ENCODE measurements at places on chromosomes 5 and 9.

GRCh38 chr9:129340427-129341170 is 162.5 kb upstream of the IER5L start:
- DNase-seq: no peak

DNA sequence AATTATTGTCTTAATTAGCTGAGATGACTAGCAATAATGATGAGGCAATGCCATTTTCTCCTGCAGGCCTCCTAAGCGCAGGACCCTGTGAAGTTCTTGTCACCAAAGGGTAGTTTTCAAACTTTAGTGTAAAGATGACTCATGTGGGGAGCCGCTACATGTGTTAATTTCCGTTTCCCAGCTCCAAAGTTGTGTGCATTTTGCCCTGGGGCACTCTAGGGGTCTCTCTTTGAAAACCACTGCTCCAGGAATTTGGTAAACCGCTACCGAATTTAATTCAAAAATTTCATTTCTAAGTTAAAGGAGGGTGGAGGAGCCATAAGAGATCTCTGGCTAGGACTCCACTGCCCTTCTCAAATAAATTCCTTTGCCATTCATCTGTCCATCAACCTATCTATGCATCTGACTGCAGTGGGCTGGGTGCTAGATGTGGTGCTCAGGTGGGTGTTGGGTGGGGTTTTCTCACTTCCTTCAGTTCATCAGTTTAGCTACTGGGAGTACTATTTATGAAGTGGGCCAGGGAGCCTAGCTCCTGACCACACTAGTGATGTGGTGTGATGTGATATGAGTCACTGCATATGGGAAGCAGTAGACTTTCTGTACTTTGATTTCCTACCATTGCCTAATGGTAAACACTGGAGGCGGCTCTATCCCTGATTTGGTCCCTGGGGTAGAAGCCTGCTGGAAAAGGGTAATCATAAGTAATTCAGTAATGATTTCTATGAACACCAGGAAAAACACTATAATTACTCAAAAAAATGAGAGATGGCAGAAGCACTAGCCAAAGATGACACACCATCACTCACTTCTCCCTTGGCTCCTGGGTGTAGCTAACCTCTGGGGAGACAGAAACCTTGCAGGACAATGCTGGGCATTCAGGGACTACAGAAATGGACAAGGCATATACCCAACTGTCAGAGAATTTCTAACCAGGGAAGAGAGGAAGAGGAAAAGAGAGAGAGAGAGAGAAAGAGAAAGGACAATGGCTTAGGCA is 4.0 kb upstream of the ZSWIM6 start:
- no peak for DNase-seq

GRCh38 chr5:37090123-37090726 is 159.0 kb downstream of the CPLANE1 start:
- no peak for DNase-seq

- DNase-seq: no peak
Observed at GRCh38 chr9:128093011-128093410, 25.0 kb downstream of the SLC25A25 start.

GRCh38 chr5:101677961-101678360 is 618.1 kb downstream of the SLCO4C1 start:
- no peak for DNase-seq

DNA sequence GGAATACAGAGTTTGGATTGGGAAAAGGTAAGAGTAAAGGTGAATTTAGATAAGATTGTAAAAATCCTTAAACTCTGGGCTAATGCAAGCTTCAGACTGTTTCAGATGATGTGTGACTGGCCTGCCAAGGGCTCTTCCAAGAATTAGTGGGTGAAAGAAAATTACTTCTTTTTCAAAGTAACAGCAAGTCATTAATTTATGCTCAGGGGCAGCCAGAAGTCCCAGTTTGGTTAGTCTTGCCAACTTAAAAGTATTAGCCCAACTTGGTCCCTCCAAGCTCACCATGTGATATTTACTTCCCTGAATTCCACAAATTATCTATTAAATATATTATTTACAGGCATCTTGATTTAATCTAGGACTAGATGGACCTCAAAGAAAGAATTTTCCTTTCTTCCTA is 947.8 kb downstream of the NR2F1-AS1 start:
- no peak for DNase-seq

DNA sequence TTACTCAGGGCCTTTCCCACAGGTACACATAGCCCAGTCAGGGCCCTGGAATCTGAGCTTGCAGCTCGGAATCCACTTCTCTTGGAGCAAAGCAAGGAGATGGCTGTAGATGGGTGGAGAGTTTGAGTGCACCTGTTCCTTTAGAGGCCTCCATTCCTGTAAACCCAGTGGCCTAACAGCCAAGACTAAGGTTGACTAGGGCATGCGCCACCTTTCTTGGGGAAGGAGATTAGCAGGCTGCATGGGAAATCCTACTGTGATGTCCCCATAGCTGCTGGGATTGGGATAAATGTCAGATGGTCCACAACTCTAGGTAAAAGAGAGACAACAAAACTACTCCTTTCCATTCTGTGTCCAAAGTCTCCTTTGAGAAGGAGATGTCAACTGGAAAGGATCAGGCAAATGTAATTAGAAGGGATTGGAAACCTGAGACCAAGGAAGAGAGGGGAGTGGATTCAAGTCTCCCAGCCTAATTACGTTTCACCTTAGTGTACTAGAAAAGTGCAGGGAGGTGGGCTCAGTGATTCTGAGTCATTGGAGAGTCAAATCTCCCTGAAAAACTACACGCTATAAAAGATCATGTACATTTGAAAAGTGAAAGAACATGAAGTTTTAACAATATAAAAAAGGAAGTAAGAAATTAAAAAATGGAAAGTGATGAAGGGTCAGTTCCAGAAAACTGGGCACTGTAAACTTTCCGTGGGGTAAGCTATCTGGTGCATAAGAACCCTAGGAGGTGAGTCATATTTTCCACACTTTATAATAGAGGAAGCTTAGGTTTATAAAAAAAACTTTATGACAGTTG is 104.2 kb downstream of the SEC61B start:
- DNase-seq: no peak

DNA sequence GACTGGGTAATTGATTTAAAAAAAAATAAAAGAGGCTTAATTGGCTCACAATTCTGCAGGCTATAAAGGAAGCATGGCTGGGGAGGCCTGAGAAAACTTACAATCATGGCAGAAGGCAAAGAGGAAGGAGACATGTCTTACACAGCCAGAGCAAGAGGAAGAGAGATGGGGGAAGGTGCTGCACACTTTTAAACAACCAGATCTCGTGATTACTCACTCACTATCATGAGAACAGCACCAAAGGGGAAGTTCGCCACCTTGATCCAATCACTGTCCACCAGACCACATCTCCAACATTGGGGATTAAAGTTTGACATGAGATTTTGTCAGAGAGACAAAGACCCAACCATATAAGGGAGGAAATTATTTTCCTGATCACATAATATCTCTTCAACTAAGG is 138.8 kb upstream of the NR4A3 start:
- peak; percentile 28 for DNase-seq

DNA sequence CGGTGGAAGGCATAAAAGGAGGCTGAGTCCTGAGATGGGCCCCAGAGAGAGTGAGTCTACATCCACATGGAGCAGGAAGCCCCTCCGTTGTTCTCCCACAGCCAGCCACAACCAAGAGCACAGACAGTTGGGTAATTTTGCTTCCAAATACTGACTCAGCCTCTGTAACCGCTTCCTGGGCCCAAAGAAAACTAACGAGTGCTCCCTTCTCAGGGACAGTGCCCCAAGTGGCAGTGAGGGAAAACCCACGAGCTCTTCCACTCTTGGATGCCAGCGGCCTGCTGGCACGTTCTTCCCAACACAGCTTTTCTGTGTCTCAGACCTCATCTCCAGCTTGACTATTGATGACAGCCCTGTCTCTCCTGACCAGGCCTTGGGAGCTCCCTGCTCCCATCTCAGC is 207.6 kb downstream of the FSTL4 start:
- DNase-seq: no peak

- DNase-seq: no peak
Observed at GRCh38 chr9:98852961-98853360, 45.5 kb downstream of the GALNT12 start.

GRCh38 chr5:148827723-148828122 is 1.3 kb downstream of the ADRB2 start:
- DNase-seq: no peak

DNA sequence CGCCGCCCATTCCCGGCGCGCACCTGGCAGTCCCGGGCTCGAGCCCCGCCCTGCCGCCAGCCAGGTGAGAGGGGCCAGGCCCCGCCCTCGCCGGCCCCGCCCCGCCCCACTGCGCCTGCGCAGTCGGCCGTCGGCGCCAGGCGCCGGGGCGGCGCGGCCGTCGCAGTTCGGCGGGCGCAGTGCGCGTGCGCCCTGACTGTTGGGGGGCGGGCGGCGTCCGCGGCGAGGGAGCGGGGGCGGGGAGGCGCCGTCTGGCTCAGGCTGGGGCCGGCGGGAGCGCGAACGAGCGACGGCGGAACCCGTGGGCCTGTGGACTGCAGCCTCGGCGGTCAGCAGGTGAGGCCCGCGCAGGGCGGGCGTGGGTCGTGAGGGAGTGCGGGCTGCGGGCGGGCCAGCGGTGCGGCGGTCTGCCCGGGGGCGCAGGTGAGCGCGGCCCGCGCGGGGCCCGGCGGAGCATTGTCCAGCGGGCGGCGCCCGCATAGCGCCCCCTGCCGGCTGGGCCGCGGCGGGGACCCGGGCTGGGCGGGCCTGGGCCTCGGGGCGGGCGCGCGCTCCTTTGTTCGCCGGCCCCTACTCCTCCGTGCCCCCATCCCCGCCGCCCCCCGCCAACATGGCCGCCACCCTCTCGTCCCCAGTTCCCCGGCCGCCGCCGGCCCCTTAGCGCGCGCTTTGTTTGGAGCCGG is at the start of gene SPIN1:
SPIN1 (plus strand) TSS at position 242 of the 683 bp plus-strand sequence. CDS start 38,096 bp downstream, outside the sequence.
- DNase-seq: peak; percentile 95

DNA sequence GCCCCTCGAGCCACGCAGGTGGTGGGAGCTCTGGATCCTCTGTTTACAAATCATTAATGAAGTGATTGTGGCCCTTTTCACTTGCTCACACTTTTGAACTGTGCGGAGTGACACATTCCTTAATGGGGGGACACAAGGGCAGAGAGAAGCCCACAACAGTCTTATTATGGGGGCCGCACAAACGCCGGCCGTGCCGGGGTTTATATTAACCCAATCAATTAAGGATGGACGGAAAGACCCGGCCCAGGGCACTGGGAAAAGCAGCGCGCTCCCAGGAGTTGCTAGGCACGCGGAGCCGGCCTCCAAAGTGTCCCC is 634.8 kb downstream of the IRX1 start:
- DNase-seq: no peak

- DNase-seq: no peak
Observed at GRCh38 chr5:43874772-43875171, 271.8 kb downstream of the NNT start.

DNA sequence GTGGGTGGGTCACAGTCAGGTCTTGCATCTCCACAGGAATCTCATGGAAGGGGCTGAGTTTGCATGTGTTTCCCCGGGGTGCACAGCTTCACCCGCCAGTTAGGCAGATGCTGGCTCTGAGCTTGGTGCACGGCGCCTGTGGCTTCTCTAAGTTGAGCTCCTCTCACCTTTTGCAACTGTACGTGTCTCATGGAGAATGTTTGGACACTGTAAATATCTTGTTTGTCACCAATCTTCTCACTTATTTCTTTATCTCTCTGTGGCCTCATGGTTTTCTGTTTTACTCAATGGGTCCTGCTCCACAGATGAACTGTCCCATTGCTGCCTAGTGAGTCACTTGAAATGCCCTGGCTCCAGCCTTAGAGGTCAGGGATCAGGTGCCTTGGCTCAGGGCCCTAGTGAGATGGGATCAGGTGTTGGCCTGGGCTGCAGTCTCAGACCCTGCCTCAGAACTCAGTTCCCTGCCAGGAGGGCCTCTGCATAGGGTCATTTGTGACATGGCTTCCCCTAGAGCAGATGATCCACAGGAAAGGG is 61.6 kb downstream of the WNK2 start:
- no peak for DNase-seq

DNA sequence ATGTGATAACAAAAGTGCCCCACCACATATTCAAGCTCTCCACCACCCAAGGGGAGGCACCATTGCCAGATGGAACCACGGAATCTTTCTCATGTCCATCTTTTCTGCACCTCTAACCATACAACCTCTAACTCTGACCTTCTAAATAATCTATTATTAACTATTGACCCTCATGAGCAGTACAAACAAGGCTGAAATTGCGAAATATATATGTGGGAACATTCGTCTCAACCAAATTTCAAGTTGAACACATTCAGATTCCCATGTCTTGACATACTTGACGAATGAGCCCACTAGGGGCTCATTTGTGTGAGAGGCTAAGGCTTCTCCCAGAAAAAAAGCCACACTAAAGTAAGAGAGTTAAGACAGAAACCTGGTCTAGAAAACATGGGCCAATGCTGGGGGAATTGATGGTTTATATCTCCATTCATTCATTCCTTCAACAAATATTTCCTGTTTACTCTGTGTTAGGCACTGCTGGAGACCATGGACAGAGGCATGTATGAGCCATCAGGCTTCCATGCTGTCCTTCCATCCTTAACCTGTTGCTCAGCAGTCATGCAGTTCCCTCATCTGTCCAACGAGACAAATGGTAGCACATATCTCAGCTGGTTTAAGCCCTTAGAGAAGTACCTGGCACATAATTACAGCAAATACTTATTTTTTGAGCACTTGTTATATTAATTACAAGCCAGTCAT is 130.4 kb downstream of the ESM1 start:
- DNase-seq: no peak

GRCh38 chr5:142872795-142873194 is 102.6 kb downstream of the ARHGAP26 start:
- no peak for DNase-seq

GRCh38 chr5:122352331-122352730 is 40.3 kb downstream of the SNCAIP start:
- DNase-seq: no peak

DNA sequence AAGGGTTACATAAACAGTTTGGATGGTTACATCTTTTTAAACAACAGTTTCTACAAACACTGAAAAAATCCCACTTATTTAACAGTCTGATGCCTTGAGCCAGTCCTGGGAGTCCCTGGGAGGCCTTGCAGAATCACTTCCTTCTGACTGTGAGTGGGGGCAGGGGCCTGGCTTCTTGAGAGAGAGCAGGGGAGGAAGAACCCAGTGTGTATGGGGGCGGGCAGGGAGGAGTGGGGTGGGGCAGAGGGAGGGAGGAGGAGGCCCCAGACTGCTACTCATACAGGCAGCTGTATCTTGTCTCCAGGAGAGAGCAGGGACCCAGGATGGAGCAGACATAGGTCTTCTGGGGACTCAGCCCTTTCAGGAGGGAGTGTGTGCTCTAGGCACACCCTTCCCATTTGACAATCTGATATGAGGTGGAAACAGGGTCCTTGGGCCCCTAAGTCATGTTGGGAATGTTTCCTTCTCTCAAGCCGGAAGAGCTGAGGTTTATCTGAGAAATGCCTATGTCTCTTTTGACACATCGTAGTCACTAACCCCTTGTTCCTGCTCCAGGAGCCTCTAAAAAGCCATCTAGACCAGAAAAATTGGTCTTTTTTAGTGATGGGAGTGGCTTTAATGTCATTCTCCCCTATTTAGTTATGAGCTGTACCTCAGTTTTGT is 52.8 kb downstream of the IRF1 start:
- peak; percentile 87 for DNase-seq

DNA sequence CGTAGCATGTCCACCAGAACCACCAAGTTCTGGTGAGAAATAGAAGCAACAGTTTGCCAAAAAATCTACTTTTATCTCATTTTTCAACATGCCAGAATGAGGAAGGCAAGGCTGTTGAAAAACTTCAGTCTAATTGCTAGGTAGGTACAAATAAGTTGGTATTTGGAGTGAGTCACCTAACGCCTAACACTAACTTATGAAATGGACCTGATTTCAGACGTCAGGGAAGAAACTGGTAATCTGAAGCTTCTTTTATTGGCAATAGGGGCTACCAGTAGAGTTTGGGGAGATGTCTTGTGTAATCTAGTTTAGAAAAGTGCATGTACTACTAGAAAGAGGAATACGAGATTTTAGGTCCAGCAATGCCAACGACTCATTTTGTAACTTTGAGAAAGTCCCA is 4.4 kb upstream of the PDE6A start:
- no peak for DNase-seq
